ENCODE measurements at places on chromosomes 13 and 19.

DNA sequence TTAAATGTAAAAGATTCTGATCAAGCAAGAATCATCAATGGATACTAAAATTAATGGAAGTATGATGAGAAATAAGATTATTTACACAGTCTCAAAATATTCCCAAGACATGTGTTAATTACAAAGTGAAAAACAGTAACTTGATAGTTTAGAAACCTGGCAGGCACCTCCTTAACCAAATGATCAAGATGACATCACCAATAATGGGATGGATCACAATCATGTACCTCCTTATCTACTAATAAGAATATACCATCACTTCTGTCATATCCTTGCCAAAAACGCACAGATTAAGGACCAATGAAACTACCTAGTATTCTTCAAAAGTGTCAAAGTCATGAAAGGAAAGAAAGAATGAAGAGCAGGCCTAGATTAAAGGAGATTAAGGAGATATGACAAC, 30.0 kb downstream of the TSC22D1 start:
- DNase-seq, result no peak

DNA sequence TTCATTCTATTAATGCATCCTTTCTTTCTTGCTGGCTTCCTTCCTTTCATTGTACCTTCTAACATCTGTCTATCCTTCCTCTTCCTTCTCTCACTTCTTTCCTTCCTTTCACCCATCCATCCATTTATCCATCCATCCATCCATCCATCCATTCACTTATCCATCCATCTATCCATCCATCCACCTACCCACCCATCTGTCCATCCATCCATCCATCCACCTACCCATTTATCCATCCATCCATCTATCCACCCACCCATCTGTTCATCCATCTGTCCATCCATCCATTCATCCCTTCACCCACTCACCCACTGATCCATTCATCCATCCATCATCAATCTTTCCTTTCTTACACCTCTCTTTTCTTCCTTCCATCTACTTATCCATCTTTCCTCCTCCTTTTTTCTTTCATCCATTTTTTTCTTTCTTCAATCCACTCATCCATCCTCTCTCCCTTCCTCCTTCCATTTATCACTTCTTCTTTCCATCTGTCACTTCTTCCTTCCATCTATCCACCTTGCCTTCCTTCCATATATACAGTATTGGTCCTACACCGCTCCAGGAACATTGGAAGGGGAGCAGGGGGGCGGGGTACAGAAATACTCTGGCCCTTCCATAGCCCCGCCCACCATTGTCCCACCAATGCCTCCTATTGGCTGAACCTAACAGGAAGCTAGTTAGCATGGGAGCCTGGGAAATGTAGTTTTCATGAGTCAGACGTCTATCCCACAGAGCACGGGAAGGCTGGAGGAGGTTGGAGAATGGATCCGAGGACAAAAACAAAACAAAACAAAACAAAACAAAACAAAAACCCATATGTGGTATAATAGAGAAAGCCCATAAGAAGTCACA, 45.9 kb downstream of the MBD3L1 start:
- no peak for DNase-seq

DNA sequence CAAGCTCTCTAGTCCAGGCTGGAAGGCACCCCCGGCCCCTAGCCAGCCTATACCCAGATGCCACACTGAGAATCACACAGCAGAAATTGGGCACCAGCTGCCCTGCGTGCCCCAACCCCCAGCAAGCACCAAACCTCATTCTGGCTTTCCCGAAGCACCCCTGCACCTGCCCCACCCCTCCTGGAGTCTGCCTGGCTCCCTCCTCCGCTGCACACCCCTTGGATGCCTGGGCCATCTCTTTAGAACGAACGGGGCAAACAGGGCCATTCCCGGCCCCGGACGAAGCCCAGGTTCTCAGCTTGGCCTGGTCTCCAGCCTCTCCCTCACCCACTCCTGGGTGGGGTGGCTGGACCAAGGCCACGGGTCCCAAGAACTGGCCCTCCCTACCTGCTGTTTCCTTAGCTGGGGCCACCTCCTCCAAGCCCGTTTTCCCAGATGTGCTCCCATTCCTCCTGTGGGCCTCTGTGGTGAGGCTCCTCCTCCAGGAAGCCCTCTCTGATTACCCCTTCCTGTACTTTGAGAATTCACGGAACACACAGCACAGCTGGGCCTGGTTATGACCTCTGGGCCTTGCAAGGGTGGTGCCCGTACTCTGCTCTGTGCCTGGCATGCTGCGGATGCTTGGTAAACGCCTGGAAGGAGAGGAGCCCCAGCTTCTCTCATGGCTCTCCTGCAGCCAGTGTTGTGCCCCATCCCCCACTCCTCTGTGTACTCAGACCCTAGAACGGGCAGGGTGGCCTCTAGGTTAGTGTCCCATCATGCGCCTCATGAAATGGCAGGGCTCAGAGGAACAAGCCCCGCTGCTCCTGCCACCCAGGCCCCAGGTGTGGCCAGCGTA, 21.4 kb downstream of the CEBPG start:
- no peak for DNase-seq

DNA sequence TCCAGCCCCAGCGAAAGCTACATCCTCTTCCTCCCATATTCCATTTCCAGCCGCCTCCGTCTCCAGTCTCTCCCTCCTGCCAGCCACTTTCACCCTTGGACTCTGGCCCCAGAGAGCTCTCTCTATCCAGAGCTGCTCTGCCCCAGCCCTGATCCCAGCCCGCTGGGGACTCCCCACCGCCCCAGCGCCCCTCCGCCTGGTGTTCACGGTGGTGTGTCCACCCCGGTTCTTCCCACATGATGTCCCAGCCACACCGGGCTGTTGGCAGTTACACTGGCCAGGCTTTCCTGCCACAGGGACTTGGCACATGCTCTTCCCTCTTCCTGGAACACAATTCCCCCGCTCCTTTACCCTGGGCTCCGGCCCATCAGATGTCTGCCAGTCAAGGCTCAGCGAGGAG, 11.3 kb upstream of the EMC10 start:
- no peak for DNase-seq

DNA sequence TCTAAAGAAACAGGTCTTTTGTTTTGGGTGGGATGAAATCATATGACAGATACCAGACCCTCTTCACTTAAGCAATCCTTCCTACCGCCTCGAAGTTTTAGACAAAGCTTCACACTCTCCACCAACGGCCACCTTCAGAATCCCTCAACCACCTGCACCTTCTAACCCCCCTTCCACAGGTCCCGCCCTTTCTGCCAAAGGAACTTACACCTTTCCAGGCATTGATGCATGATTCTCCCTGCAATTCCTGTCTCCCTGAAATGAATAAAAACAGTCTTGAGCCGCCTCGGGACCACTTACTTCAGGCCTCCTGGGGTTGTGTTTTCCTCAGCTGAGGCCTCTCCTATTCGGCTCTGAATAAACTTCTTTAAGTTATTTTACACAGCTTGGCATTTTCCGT, 859 bp downstream of the ZNF433 start:
- DNase-seq, result no peak

GRCh38 chr13:107736731-107737130, 478.6 kb downstream of the LIG4 start:
- DNase-seq, result no peak

DNA sequence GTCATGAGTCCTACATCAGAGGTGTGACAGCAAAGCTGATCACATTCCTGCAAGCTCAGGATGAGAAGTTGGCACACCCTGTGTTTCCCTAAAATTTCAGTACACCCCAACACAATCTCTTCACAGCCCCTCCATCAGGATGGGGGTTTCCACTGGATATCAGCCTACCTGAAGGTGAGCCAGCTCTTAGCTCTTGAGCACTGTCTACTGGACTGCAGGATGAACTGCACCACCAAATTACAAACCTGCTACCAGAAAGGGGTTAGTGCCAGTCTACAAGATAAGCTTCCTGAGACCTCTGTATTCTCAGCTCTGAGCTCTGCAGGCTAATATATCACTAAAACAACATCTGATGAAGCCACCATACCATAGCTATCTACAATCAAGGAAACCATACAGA, 1616.2 kb upstream of the SPRY2 start:
- no peak for DNase-seq
